ENCODE measurements at places on chromosomes 2 and 18.

DNA sequence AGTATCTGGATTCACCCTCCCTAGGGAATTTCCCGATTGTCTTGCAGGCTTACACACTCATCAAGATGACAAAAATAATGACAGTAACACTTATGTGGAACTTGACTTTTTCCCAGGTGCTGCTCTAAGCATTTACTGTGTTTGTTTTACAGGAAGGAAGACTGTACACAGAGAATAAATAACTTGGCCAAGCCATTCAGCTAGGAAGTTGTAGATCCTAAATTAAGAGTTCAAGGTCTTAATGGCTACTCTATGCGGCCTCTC, 549 bp upstream of the DPP4 start:
- DNase-seq: no peak

- DNase-seq: no peak
These were observed 10.2 kb downstream of the ADRA2B start for GRCh38 chr2:96105994-96106715.

- DNase-seq: no peak
These were observed 1.6 kb downstream of the SCTR start for GRCh38 chr2:119522671-119523070.

- no peak for DNase-seq
These were observed 266.0 kb downstream of the SH3BP4 start for GRCh38 chr2:235217846-235218245.

GRCh38 chr2:100344433-100344832, 22.1 kb upstream of the LONRF2 start:
- no peak for DNase-seq

DNA sequence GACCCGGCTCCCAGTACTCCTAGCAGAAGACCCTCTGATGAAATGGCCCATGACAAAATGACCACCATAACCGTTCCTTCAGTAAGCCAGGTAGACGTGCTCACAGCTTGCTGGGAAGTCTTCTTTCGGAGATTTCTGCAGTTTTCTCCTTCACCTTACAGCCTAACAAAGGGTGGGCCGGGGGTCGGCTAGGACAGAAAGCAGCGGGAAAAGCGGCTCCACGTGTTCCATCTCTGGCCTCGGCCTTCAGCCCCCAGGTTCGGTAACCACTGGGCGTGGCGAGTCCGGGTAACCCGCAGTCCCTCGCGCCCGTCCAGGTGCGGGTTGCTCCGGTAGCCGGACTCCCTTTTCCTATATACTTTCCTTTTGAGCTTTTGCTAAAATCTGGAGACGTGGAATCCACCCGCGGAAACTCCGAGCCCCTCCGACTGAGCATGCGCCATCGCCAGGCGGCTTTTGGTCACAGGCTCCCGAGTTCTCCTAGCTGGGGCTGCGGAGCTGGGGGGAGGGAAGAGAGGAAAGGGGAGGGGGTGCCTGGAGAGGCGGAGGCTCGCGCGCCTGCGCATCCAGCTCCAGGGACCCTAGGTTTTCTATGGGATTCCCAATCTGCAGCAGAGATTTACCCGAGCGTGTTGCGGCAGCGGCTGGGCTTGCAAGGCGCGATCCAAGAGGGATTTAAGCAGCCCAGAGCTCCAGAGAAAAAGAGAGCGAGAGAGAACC, at the start of gene VSNL1:
Gene VSNL1, plus strand, starts transcription at position 604 of the 720 bp plus-strand sequence. CDS start 51,379 bp downstream, outside the sequence.
- no peak for DNase-seq

DNA sequence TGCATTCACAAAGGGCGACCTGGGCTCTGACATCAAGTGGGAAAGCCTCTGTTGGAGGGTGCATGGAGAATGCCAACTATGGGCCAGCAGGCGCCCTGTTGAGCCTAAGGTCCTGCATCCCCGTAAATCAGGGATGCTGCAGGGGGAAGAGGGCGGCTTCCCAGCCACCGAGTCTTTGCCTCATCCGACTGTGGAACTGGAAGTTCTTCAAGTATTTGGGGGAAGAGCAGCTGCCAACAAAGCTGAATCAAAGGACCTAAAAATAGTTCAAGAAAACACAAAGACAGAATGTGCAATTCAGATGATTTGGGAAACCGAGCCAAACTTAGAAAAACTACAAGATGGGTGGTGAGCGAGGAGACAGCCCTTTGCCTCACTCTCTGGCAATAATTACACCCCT, 281.1 kb upstream of the MGAT5 start:
- no peak for DNase-seq

GRCh38 chr2:127085317-127085681, 21.7 kb downstream of the BIN1 start:
- DNase-seq: no peak

DNA sequence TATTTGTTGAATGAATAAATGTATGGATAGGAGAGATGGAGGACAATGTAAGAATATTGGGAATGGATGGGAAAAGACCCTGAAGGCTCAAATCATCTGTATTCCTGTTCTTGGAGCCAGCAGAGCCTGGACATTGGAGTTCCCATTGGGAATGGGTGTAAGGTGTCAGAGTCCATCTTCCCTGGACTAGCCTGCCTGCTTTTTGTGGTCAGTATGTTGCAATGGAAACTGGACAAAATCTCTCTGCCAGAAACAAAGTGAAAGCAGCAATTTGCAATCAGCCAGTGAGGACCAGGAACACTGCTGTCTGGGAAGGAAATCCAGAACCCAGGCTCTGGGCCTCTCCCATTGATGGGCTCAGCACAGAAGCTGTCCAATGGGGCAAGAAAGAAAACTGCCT, 83.5 kb upstream of the SKOR2 start:
- no peak for DNase-seq

DNA sequence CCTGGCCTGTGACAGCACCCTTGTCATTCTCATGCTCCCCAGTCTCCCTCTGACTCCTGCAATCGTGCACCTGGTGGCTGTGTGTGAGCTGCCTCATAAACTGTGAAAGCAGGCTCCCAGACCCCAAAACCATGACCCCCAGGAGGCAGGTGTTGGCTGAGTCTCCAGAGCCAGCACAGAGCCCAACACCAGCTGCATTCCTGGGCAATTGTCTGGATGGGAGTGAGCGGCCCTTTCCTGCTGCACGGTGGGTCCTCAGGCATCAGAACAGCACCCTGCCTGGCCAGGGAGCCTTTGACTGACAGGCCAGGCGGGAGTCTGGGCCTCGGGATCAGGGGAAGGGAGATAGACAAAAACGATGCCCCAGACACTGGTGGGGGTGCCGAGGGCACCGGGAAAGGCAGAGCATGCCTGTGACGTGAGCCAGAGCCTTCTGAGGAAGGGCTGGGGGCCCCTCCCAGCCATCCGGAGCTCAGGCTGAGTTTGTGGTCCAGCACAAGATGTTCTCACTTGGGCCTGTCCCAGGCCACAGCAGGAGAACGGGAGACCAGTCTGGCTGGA, 135.1 kb upstream of the GPC1 start:
- no peak for DNase-seq

GRCh38 chr2:20118051-20118450, 66.6 kb upstream of the LAPTM4A start:
- DNase-seq: no peak

DNA sequence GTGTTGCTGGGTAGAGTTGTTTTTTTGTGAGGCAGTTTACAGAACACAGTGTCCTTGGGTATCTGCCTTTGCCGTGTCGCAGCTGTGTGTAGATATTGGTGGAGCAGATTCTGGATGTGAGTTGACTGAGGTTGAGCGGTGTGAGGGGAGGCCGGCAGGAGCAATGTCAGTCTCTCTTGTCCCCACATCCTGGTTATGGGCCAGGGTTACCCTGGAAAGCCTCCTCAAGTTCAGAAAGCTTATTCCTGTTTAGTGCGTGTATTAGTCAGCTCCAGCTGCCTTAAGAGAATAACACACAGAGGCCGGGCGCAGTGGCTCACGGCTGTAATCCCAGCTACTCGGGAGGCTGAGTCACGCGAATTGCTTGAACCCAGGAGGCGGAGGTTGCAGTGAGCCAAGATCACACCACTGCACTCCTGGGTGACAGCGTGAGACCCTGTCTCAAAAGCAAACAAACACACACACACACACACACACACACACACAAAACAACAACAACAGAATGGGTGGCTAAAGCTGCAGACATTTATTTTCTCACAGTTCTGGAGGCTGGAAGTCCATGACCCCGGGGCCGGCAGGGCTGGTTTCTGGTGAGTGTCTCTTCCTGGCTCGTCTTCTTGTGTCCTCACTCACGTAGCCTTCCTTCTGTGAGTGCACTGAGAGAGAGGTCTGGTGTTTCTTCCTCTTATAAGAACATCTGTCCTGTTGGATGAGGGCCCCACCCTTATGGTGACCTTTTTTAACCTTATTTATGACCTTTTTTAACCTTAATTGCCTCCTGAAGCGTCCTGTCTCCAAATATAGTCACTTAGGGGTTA, 5.1 kb downstream of the NCK2 start:
- peak; percentile 48 for DNase-seq

GRCh38 chr18:13543144-13543543, 183.2 kb downstream of the FAM210A start:
- no peak for DNase-seq
